ENCODE measurements at places on chromosomes 13 and 19.

- no peak for DNase-seq
Observed at GRCh38 chr13:98658131-98658530, 81.2 kb upstream of the STK24 start.

GRCh38 chr13:80093888-80094287 is 247.0 kb downstream of the SPRY2 start:
- no peak for DNase-seq

- no peak for DNase-seq
Observed at GRCh38 chr19:28864024-28864503, 348.9 kb downstream of the UQCRFS1 start.

- peak; percentile 32 for DNase-seq
Observed at GRCh38 chr13:39245688-39246087, 207.4 kb downstream of the NHLRC3 start.

DNA sequence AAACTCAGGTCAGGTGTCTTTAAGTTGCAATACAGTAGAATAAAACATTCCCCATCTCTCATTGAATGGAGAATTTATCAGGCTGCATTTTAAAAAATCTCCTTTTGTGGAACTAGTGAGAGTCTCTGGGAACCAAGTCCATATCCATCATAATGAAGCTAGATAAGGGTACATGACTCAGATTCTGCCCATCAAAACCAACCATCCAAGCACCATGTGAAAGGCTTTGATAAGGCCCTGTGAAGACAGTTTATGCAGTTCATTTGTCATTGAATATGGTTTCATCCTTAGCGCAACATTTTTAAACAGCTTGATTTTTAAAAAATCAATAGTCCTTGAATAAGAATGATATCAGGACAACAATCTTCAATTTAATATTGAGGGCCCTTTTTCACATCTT is 56.3 kb upstream of the DIAPH3 start:
- no peak for DNase-seq

DNA sequence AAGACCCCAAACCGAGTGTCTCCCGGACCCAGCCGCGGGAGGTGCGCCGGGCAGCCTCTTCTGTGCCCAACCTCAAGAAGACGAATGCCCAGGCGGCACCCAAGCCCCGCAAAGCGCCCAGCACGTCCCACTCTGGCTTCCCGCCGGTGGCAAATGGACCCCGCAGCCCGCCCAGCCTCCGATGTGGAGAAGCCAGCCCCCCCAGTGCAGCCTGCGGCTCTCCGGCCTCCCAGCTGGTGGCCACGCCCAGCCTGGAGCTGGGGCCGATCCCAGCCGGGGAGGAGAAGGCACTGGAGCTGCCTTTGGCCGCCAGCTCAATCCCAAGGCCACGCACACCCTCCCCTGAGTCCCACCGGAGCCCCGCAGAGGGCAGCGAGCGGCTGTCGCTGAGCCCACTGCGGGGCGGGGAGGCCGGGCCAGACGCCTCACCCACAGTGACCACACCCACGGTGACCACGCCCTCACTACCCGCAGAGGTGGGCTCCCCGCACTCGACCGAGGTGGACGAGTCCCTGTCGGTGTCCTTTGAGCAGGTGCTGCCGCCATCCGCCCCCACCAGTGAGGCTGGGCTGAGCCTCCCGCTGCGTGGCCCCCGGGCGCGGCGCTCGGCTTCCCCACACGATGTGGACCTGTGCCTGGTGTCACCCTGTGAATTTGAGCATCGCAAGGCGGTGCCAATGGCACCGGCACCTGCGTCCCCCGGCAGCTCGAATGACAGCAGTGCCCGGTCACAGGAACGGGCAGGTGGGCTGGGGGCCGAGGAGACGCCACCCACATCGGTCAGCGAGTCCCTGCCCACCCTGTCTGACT is 7.9 kb downstream of the MAP1S start:
- DNase-seq, result no peak

GRCh38 chr13:113654175-113654560 is 3.8 kb downstream of the ATP4B start:
- no peak for DNase-seq

DNA sequence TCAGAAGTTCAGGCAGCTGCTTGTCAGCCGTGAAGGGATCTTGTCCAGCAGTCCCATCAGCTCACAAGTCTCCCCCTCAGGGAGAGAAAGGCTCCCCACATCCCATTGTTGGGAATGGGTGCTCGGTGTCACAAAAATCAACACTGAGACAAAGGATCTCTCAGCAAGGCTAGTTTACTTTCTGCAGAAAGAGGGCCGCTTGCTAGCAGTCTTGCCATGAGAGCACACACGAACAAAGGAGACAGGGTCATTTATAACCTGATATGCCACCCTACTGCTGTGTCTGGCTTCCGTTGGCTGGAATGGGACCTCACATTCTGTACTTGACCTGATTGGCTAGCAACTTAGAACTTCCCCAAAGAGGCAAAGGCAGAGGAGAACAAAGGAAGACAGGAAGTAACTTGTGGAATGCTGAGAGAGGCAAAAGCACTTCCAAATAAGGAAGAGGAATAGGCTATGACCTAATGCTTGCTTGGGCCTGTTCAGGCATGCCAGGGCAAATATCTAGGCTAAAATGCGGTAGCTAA is 8.7 kb upstream of the IGFL3 start:
- DNase-seq, result peak; percentile 42

GRCh38 chr13:80408270-80408669 is 67.3 kb upstream of the SPRY2 start:
- no peak for DNase-seq

DNA sequence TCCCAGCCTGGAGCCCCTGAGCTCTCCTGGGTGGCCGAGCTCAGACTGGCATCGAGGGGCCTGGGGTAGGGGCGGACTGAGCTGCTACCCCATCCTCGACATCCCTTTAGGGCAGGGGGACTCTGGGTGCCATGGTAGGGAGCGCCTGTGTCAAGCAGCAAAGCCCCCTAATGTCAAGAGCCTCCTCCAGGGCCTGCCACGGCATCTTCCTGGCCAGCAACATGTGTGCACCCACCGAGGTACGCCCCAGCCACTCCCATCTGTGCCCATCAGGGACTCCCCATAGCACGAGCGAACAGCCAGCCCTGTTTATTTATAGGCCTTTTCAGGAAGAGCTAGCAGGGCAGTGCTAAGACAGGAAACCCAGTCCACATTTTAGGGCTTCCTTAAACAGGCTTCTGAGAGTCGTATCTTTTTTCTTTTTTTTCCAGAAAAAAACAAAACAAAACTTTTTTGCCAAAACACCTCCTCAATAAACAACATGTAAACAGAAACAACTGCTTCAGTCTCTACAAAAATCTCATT is 14.3 kb downstream of the LRP3 start:
- DNase-seq, result no peak
